GM23248 (cell line): ENCODE measurements at places on chromosomes 16 and 17. TPM values are rescaled to one million over a fixed set of nuclear protein-coding genes. Genes with fewer than 3 reads are reported as not detected.
A peak's percentile ranks its signal among the peaks of the same experiment; 100 is the strongest.

DNA sequence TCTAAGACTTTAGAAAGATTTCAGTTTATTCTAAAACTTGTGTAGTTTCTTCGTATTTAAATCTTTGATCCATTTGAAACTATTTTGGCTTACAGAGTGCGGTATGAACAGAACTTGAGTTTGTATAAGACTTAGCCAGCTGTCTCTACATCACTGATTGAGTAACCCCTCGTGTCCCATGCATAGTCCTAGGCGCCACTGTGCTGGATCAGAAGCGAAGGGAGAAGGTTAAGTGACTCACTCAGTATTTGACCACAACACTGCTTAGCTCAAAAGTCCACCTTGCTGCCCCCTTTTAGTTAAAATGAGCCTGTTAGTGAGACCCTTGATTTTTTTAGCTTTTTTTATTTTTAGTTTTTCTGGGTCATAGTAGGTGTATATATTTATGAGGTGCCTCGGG is 28.4 kb downstream of the CD300LB start:
- H3K4me1 ChIP-seq, result no peaks in the 10 kb centered on the region
- no peak overlapping the region for H3K27ac ChIP-seq
- no peaks in the 10 kb centered on the region for H3K36me3 ChIP-seq
- no peak for DNase-seq

- no peak overlapping the region for H3K4me3 ChIP-seq
- no peak overlapping the region for H3K27ac ChIP-seq
- H3K27me3 ChIP-seq, result no peaks in the 10 kb centered on the region
- peaks cover 19% of the 10 kb centered on the region for H3K4me1 ChIP-seq
- DNase-seq, result no peak
These were observed 1.8 kb upstream of the ADGRG1 start for GRCh38 chr16:57626420-57627170.

DNA sequence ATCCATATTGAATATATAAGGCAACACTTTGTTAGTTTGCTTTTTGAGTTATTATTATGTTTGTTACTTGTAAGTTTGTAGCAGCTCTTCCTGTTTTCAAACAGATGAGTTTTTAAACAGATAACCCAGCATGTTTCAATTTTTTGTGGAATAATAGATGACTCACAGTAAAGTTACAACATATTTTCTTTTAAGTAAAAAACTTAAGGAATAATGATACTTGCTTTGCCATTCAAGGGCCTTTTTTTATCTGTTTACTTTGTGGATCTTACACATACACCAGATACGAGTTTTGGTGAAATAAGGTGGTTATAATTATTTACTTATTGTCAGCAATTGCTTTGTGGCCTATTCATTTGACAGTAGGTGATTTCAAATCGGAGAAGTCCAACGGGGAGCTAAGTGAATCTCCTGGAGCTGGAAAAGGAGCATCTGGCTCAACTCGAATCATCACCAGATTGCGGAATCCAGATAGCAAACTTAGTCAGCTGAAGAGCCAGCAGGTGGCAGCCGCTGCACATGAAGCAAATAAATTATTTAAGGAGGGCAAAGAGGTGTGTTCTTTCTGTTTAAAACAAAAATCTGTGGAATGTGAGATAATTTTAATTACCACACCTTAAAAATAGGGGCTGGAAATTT is 66.3 kb downstream of the BPTF start:
- no peaks in the 10 kb centered on the region for H3K27me3 ChIP-seq
- H3K4me3 ChIP-seq, result 0 out of 2 replicates have a peak overlapping the region, but pooled peaks have one; percentile 26
- peak overlapping the region; percentile 64 for H3K27ac ChIP-seq
- peaks cover 17% of the 10 kb centered on the region for H3K4me1 ChIP-seq
- peaks cover 16% of the 10 kb centered on the region for H3K36me3 ChIP-seq
- peak; percentile 86 for DNase-seq

GRCh38 chr16:79388396-79388795 is 212.1 kb downstream of the MAF start:
- H3K4me1 ChIP-seq, result no peaks in the 10 kb centered on the region
- no peak overlapping the region for H3K4me3 ChIP-seq
- no peak for DNase-seq
- no peak overlapping the region for H3K27ac ChIP-seq

TTYH2 gene
- 2.4 TPM in 1 of 2 replicates, not detected in the other for total RNA-seq

NKD1 gene
- total RNA-seq, result not detected in 2 replicates

DNA sequence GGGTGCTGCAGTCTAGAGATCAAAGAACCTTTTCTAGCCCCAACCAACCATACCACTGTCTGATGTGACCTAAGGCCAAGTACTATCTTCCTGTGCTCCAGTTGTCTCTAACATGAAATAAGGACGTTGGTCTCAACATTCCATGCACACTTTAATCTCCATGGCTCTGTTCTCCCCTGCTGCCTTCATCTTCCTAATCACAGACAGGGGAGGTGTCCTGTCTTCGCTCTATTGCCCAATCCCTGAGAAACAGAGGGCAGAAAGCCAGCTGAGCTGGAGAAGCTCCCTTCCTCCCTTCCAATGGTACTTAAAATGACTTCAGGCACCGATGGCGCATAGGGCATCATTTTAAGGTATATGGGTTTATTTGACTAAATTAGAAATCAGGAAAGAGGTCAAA is 148.9 kb upstream of the GNAO1 start:
- no peaks in the 10 kb centered on the region for H3K36me3 ChIP-seq
- H3K27me3 ChIP-seq, result no peaks in the 10 kb centered on the region
- H3K27ac ChIP-seq, result no peak overlapping the region
- H3K4me3 ChIP-seq, result no peak overlapping the region
- no peaks in the 10 kb centered on the region for H3K4me1 ChIP-seq
- no peak for DNase-seq

ZP2 gene
- not detected in 2 replicates for total RNA-seq

FBRS gene
- total RNA-seq, result 13.9 and 14.2 TPM in 2 replicates

- no peak overlapping the region for H3K27ac ChIP-seq
- no peaks in the 10 kb centered on the region for H3K36me3 ChIP-seq
- no peaks in the 10 kb centered on the region for H3K27me3 ChIP-seq
These were observed 102.3 kb downstream of the NPIPB11 start for GRCh38 chr16:29304251-29304650.
